Activated CD4-positive, alpha-beta memory T cell treated with anti-CD3 and anti-CD28 coated beads for 36 hours (primary cell): ENCODE measurements at places on chromosomes 6 and 20. TPM values are rescaled to one million over a fixed set of nuclear protein-coding genes. Genes with fewer than 3 reads are reported as not detected.

- H3K4me1 ChIP-seq: peaks cover 50% of the 10 kb centered on the region
- H3K27me3 ChIP-seq: no peaks in the 10 kb centered on the region
- peaks cover 41% of the 10 kb centered on the region for H3K36me3 ChIP-seq
- DNase-seq: peak; percentile 79
- peak within 1 kb of the TSS; percentile 98 for H3K4me3 ChIP-seq
- H3K27ac ChIP-seq: peak within 1 kb of the TSS; percentile 98
These were observed at the start of gene BTN2A1 for GRCh38 chr6:26457806-26458688. TSS of gene BTN2A1 (plus strand) at chr6:26457955. CDS start at chr6:26458637, 682 bp downstream.

DNA sequence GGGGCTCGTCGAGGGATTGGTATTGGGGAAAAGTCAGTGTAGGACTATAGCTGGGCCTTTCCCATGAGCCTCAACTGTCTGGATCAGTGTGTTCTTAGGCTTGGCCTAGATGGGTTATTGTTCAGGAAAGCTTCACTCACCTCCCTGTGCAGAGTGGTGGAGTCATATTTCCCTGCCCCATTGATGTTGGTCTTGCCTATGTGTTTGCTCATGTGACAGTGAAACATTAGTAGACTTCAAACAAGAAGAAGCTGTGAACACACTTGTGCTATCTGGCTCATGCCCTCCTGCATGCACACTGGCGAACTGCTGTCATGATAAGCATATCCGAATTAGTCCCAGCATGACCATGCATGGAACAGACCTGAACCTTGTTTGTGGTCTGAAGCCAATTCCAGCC lies 171.1 kb downstream of the DHX35 start:
- no peak overlapping the region for H3K27ac ChIP-seq
- DNase-seq: no peak
- no peak overlapping the region for H3K4me3 ChIP-seq
- no peaks in the 10 kb centered on the region for H3K36me3 ChIP-seq

DNA sequence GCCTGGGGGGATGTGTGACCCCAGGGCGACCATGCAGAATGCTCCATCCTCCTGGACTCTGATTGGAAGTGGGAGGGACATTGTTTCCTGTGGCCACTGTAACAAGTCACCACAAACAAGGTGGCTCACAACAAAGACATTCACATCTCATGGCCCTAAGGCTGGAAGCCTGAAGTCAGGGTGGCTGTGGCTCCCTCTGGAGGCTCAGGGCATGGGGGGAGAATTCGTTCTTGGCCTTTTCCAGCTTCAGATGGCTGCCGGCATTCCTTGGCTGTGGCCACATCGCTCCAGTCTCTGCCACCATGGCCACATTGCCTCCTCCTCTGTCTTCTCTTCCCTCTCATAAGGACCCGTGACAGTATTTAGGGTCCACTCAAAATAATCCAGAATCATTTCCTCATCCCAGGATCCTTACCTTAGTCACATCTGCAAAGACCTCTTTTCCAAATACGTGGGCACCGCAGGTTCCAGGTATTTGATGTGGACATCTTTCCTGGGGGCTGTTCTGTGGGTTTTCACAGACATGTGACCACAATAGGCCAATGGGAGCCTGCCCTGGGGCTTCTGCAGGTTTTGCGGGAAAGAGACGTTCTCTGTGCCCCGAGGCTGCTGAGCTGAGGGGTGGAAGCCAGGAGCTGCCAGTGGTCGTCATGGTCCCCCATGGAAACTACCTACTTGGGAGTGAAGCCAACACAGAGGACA lies 249.3 kb downstream of the PREX1 start:
- H3K27me3 ChIP-seq: peaks cover 12% of the 10 kb centered on the region
- H3K36me3 ChIP-seq: no peaks in the 10 kb centered on the region
- H3K27ac ChIP-seq: no peak overlapping the region
- DNase-seq: no peak
- H3K4me3 ChIP-seq: no peak overlapping the region

DNA sequence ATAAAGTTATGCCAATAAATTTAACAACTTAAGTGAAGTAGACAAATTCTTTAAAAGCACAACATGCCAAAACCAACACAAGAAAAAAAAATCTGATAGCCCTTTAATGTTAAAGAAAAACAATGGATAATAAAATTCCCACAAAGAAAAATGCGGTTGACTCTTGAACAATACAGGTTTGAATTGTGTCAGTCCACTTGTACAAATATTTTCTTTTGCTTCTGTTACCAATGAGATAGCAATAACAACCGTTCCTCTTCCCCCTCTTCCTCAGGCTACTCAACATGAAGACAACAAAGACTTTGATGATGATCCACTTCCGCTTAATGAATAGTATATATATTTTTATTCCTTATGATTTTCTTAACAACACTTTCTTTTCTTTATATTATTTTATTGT lies 283.9 kb upstream of the MAN1A1 start:
- DNase-seq: no peak
- H3K36me3 ChIP-seq: no peaks in the 10 kb centered on the region
- no peaks in the 10 kb centered on the region for H3K4me1 ChIP-seq
- H3K4me3 ChIP-seq: no peak overlapping the region
- H3K27me3 ChIP-seq: peaks cover 3% of the 10 kb centered on the region

- H3K36me3 ChIP-seq: peaks cover 6% of the 10 kb centered on the region
- DNase-seq: no peak
- H3K27me3 ChIP-seq: no peaks in the 10 kb centered on the region
- H3K27ac ChIP-seq: peak overlapping the region; percentile 98
These were observed 63.7 kb downstream of the TRERF1 start for GRCh38 chr6:42388046-42388445.

DNA sequence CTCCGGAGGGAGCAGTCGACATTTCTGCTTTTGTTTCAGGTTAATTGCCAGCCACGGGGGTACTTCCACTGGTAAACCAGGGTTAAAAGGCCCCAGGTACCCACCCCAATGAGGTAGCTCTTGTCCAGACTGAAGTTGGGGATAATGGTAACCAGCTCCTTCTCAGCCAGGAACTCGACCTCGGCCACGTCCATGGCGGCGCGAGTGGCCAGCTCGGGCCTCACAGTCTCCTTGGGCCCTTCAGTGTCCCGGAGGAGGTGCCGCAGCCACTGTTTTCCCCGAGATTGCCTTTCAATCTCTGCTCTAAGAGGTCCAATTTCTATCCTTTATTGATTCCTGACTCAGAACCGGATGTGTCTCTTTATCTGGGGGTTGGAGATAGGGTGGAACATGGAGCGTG lies 13.7 kb downstream of the ARHGAP40 start:
- H3K4me3 ChIP-seq: no peak overlapping the region
- no peaks in the 10 kb centered on the region for H3K4me1 ChIP-seq
- DNase-seq: no peak
- H3K27ac ChIP-seq: no peak overlapping the region
- no peaks in the 10 kb centered on the region for H3K36me3 ChIP-seq

- H3K4me3 ChIP-seq: no peak overlapping the region
- no peak for DNase-seq
- H3K27me3 ChIP-seq: no peaks in the 10 kb centered on the region
- no peak overlapping the region for H3K27ac ChIP-seq
These were observed 4.1 kb upstream of the TXLNB start for GRCh38 chr6:139295901-139296300.

DNA sequence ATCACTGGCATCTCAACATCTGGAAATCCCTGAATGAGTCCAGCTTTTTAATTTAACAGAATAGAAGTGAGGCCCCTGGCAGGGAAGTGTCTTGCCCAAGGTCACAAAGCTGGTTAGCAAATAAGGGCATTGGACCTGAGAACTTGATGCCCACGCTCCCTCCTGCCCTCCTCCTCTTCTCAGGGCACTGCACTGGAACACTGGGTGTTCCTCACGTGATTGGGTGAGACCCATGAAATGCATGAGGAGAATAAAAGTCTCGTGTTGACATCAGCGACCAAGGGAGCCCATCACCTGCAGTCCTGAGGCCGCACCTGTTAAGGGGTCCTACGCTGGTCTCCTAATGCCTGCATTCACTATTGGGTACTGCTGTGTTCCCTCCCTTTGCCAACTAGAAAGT lies 7.4 kb downstream of the FAM50B start:
- H3K36me3 ChIP-seq: peaks cover 10% of the 10 kb centered on the region
- no peak overlapping the region for H3K4me3 ChIP-seq
- peaks cover 4% of the 10 kb centered on the region for H3K27me3 ChIP-seq
- H3K27ac ChIP-seq: no peak overlapping the region
- DNase-seq: no peak
- no peaks in the 10 kb centered on the region for H3K4me1 ChIP-seq

- H3K4me3 ChIP-seq: no peak overlapping the region
- H3K36me3 ChIP-seq: peaks cover 63% of the 10 kb centered on the region
- H3K27ac ChIP-seq: no peak overlapping the region
- H3K27me3 ChIP-seq: no peaks in the 10 kb centered on the region
- no peak for DNase-seq
These were observed 123.4 kb upstream of the SUPT3H start for GRCh38 chr6:45500924-45501816.

DNA sequence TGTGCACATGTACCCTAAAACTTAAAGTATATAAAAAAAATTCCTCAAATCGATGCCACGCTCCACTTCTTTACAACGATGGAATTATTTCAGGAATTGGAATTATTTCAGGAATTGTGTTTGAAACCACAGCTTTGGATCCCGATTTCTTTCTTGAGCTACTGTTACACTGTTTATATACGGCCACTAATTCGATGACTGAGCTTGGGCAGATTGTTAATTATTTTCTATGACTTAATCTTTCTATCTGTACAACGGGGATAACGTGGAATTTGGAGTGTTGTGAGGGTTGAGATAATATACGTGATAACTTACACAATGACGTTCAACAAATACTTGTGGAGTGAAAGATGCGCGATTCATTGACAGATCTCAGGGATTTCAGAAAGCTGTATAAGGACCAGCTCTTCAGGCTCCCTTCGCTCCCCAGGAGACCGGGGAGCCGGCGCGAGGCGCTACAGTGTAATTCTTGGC lies 171.3 kb downstream of the SLC16A10 start:
- H3K4me3 ChIP-seq: peak overlapping the region; percentile 76
- H3K36me3 ChIP-seq: peaks cover 1% of the 10 kb centered on the region
- no peak for DNase-seq
- H3K27ac ChIP-seq: no peak overlapping the region

DNA sequence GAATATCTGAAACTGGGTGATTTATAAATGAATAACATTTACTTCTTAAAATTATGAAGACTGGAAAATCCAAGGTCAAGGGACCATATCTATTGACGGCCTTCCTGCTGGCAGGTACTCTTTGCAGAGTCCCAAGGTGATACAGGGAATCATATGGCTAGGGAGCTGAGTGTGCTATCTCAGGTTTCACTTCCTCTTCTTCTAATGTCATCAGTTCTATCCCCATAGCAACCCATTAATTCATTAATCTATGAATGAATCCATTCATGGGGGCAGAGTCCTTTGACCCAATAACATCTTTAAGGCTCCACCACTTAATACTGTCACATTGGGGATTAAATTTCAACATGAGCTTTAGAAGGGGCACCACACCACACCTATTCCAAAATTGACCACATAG lies 772.0 kb downstream of the HACE1 start:
- no peak overlapping the region for H3K4me3 ChIP-seq
- H3K4me1 ChIP-seq: no peaks in the 10 kb centered on the region
- no peak overlapping the region for H3K27ac ChIP-seq
- no peak for DNase-seq
- H3K27me3 ChIP-seq: no peaks in the 10 kb centered on the region
- H3K36me3 ChIP-seq: no peaks in the 10 kb centered on the region

GRCh38 chr6:164665328-164665727 lies 644.1 kb downstream of the C6orf118 start:
- H3K4me3 ChIP-seq: no peak overlapping the region
- no peak for DNase-seq
- H3K27me3 ChIP-seq: no peaks in the 10 kb centered on the region
- H3K27ac ChIP-seq: no peak overlapping the region
- no peaks in the 10 kb centered on the region for H3K4me1 ChIP-seq

DNA sequence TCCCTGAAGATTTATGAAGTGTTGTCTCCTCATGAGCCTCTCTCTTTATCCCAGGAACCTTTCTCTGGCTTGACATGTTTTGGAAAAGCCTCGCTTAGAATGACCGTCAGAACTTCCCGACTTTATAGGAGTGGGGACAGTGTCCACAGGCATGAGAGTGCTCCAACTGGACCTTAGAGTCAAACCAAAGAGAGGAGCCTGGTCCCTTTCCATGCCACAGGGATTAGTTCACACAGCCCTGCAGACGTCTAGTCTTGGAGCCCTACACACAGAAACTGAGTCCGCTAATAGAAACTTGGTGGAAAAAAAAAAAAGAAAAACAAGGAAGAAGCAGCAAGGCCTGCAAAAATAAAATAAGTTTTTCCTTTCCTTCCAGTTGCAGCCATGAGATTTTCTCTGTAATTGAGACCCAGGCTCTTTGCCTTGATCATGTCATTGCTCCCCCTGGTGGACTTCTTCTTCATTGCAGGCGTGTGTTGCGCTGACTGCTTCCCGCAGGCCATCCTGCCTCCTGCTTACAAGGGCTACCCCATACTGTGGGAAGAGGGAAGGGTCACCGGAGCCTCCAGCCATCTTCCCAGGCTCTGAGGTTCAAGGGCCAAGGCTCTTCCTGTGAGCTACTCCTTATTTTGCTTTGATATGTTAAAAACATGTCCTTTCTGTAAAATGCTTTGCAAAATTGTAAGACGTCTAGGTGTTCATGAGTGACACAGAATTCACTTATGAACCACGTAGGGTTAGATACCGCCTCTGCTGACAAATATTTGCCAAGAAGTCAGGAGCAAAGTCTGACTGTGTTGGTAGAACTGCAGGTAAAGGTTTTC lies 201.0 kb downstream of the UST start:
- H3K36me3 ChIP-seq: no peaks in the 10 kb centered on the region
- H3K4me3 ChIP-seq: no peak overlapping the region
- DNase-seq: peak; percentile 86
- H3K4me1 ChIP-seq: peaks cover 17% of the 10 kb centered on the region

- H3K36me3 ChIP-seq: no peaks in the 10 kb centered on the region
- H3K4me1 ChIP-seq: no peaks in the 10 kb centered on the region
- H3K27ac ChIP-seq: no peak overlapping the region
- DNase-seq: no peak
- no peaks in the 10 kb centered on the region for H3K27me3 ChIP-seq
These were observed 82.8 kb downstream of the ATRN start for GRCh38 chr20:3553663-3554062.

Gene KHDRBS2
- total RNA-seq: not detected

Gene KHDC1
- total RNA-seq: 4.6 TPM

Gene SDCBP2
- 4.4 TPM for total RNA-seq

Gene CHRNA4
- not detected for total RNA-seq

Gene PROKR2
- not detected for total RNA-seq
